Fibroblast of skin of left quadriceps (primary cell): ENCODE measurements at places on chromosomes 11 and 22.

DNA sequence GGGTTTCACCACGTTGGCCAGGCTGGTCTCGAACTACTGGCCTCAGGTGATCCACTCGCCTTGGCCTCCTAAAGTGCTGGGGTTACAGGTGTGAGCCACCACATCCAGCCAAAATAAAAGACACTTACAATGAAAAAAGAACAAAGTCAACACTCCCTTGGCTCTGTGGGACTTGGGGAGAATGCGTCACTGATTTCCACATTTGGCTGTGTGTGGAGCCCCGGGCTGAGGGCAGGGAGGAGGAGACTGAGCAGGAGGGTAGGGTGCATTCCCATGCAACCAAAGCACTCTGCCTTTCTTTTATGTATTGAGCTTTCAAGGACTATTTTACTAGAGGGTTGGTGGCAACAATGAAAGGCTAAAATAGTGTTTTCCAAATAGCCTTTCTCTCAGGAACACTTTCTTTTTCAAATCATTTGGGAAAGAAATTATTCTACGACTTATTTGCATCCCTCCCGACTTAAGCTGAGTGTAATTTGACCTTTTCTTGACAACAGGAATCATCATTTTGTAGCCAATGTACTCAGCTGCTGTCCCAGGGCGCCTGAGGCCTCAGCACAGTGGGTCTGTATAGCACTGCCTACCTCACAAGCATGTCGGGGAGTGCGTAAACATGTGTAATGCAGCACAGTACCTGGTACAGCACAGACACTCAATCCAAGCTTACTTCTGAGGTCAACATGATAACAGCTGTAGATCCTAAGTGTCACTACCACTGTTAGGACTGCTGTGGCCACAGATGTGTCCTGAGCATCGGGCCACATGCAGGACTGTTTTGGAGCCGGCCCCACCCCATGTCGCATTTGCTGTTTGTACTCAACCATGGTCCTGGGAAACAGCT is 10.1 kb upstream of the SERPIND1 start:
- DNase-seq, result no peak

DNA sequence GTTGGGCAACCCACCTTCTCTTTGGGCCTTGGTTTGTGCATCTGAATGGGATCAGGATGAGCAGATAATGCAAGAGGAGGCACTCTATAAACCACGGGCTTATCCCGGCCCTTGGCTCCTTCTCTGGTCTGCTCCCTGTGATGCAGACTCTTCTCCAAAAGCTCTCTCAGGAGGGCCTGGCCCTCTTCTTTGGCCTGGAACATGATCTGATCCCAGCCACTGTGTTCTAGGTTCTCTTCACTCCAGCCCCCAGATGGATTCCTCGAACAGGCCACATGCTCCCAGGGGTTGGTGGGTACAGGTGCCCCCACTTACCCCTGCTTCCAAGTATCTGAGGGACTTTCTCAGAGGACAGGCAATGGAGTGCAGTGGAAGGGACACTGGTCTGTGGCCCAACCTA is 8.7 kb upstream of the UCP3 start:
- no peak for DNase-seq

DNA sequence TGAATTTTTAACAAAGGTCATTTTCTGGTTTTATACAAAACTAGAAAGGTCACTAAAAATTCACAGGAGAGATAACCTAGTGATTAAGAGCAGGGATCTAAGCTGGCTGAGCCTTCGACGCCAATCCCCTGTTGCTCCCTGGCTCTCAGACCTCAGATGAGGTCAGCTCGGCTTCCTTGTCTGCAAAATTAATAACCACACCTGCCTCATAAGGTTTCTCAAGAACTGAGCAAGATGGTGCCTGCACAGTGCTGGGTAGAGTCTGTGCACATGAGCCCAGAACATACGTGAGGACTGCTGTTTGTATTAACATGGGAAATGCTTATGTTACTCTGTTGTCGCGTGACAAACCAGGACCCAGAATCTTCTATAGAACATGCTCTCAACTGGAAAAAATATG is 24.4 kb upstream of the CD5 start:
- DNase-seq, result no peak

- no peak for DNase-seq
Observed at GRCh38 chr22:47686594-47687345, 924.3 kb downstream of the TBC1D22A start.

GRCh38 chr11:128187377-128187776 is 400.0 kb downstream of the ETS1 start:
- no peak for DNase-seq

DNA sequence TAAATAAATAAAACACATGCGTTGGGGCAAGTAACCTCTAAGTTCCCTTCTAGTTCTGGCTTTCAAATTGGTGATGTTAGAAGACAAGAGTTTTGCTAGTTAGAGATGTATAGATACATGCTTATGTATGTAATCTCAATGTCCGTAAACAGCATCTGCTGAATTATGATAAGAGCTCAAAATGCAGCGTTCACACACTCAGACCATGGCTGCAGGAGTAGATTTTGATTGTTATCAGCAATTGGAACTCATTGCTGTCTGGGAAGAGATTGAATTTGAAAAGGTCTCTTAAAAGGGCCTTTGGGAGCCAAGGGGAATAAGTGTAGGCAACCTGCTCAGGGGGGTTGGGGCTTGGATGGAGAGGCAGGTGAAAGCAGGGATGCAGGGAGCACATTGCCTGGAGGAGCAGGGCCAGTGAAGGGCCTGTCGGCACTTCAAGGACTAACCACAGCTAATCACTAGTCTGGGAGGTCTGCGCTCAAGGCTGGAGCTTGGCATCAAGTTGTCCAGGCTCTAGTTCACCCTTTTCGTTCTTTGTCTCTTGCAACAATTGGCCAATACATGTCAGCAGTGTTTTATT is 2.7 kb upstream of the RAG1 start:
- no peak for DNase-seq

DNA sequence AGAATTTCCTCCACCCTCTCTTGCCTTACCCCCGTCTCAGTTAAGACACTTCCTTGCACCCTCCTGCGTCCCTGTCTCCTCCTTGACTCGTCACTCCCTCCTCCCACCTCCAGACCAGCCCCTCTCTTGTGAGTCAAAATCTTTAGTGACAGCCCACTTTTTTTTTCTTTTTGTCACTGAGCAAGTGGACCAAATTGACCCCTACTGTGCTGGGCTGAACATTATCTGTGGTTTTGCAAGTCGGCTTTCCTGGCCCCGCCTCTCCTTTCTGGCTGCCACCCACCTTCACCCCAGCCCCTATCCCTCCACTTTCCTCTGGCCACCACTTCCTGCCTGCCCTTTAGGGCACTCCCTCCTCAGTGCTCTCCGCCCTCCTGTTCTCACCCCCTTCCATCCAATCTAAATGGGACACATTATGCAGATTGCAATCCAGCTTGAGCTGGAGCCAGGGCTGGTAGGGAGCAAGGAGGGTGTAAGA is at the start of gene APLNR:
TSS of gene APLNR (minus strand) at position 47 of the 478 bp plus-strand sequence. CDS start 246 bp downstream, outside the sequence.
- DNase-seq, result no peak

- DNase-seq, result no peak
Observed at GRCh38 chr11:27507557-27508322, 1.2 kb upstream of the LIN7C start.

DNA sequence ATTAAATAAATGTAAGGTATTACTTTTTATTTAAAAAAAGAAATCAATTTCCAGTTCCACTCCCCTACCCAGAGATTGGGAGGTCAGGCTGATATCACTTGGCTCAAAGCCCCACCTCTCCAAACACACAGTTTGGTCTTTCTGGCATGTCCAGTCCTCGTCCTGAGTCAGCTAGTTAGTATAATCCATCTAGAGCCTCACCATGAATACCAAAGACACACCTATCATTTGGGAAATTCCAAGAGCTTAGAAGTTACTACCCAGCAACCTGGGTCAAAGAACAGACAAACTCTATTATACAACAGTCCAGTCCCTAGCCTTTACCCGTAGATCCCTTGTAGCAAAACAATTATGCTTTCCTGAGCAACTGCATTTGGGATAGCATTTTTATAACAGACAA is 9.4 kb downstream of the TREH start:
- no peak for DNase-seq

DNA sequence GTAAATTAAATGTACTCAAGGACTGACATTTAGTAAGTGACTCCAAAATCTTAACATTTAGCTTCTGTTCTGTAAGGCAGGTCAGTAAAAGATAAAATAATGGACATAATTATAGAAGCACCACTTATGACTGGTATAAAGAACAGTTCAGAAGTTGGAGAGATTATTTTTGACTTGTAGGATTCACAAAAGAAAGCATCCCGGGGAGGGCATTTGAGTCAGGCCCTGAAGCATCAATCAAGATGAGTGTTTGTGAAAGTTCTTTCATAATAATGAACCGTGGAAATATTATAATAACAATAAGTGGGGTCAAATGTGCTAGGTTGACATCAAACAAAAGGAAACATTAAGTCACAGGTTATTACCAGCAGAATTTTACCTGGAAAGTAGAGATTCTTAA is 201.9 kb downstream of the DDX10 start:
- DNase-seq, result no peak
